GM23338 (cell line): ENCODE measurements at places on chromosomes 3 and 15. TPM values are rescaled to one million over a fixed set of nuclear protein-coding genes. Genes with fewer than 3 reads are reported as not detected.

CCNB2 gene
- polyA plus RNA-seq, result 72.8 and 81.8 TPM in 2 replicates

- H3K4me1 ChIP-seq, result no peaks in the 10 kb centered on the region; the same call in 1 of the 2 replicates
- no peak for DNase-seq
- no peak overlapping the region for H3K27ac ChIP-seq
- H3K27me3 ChIP-seq, result no peaks in the 10 kb centered on the region
- H3K36me3 ChIP-seq, result no peaks in the 10 kb centered on the region
These were observed 142.4 kb upstream of the KCNMB2 start for GRCh38 chr3:178393824-178394223.

DNA sequence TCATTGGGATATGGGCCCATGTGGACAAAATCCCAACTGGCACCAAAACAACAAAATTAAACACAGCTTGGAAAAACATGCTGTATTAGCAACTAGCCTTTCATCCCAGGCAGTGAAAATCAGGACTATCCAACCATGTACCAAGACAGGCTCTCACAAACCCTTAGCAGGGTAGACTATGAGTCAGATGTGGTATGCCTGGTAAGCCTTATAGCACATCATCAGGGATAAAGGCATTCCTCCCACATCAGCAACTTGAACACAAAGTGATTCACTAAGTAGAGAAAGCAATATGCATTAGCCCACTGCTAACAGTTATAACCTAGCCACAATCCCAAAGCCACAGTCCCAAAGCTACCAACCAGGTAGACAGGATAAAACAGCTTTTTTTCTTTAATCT is 8.0 kb downstream of the CEP152 start:
- H3K4me3 ChIP-seq, result no peak overlapping the region
- no peak for DNase-seq
- peaks cover 17% of the 10 kb centered on the region for H3K4me1 ChIP-seq
- H3K27ac ChIP-seq, result no peak overlapping the region

- no peaks in the 10 kb centered on the region for H3K36me3 ChIP-seq
- H3K4me3 ChIP-seq, result no peak overlapping the region
- DNase-seq, result no peak
These were observed 84.1 kb downstream of the ST6GAL1 start for GRCh38 chr3:187014417-187014864.

- no peaks in the 10 kb centered on the region for H3K36me3 ChIP-seq
- no peak overlapping the region for H3K27ac ChIP-seq
- H3K4me1 ChIP-seq, result peaks cover 3% of the 10 kb centered on the region; the same call in 1 of the 2 replicates
These were observed 827.0 kb downstream of the CADM2 start for GRCh38 chr3:85785766-85786165.

MCF2L2 gene
- polyA plus RNA-seq, result 4.1 and 6.7 TPM in 2 replicates
